Chondrocyte (in vitro differentiated cells): ENCODE measurements at places on chromosomes 4 and X.

DNA sequence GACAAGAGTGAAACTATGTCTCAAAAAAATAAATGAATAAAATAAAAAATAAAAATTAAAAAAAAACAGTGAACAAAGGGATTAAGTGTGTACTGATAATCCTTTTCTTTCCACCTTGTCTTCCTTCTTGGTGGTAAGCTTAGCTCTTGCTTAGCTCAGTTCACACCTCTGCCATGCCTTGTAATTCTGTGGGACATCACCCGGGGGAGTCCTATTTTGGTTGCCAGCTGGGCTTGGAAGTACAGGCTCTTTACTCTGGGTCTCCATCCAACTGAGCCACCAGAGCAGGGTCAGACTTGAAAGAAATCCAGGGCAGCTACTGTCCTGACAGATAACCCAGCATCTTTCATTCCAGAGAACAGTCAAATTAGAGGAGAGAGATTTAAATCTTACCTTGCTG is 204.2 kb upstream of the TEX13A start:
- DNase-seq = no peak

DNA sequence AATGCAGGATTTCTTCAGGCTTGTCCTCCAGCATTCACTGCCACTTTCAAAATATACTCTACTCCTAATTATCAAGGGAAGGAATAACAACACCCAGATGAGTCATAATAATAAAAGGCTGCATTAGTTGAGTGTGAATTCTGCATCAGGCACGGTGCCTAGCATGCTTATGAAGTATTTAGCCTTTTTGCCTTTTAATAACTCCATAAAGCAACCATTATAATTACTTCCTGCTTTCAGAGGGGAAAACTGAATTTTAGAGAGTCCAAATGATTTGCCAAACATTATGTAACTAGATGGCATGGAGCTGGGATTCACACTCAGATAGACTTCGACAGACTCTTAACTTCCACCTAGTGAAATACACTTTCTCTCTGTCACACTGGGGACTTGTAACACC is 2365.5 kb downstream of the PCDH7 start:
- no peak for DNase-seq

GRCh38 chr4:124980276-124980752 is 267.8 kb upstream of the ANKRD50 start:
- DNase-seq = no peak

- no peak for DNase-seq
These were observed 26.7 kb upstream of the SORBS2 start for GRCh38 chr4:185838514-185839193.

GRCh38 chr4:26731351-26732035 is 129.1 kb upstream of the STIM2 start:
- no peak for DNase-seq

- DNase-seq = no peak
These were observed at the start of gene CC2D2A for GRCh38 chr4:15469402-15470127. TSS of gene CC2D2A (plus strand) at chr4:15469882. CDS start at chr4:15475933, 6,051 bp downstream.

DNA sequence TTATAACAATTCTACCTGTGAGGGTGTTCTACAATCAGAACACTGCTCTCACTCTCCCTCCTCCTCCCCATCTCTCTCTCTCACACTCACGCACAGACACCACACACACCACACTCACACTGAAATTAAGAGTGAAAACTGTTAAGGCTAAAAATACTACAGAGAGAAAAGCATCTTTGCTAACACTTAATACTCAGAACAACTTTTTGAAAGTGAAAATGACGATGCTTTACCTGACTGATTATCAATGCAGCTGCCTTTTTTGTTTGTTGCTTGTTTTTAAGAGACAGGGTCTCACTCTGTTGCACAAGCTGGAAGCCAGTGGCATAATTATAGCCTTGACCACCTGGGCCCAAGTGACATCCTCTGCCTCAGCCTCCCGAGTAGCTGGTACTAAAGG is 222.4 kb downstream of the APBB2 start:
- DNase-seq = no peak

DNA sequence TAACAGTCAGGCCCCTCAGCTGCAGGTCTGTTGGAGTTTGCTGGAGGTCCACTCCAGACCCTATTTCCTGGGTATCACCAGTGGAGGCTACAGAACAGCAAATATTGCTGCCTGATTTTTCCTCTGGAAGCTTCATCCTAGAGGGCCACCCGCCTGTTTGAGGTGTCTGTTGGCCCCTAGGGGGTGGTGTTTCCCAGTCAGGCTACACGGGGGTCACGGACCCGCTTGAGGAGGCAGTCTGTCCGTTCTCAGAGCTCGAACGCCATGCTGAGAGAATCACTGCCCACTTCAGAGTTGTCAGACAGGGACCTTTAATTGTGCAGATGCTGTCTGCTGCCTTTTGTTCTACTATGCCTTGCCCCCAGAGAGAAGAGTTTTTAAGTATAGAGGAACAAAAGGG is 160.8 kb downstream of the DKK2 start:
- DNase-seq = no peak

DNA sequence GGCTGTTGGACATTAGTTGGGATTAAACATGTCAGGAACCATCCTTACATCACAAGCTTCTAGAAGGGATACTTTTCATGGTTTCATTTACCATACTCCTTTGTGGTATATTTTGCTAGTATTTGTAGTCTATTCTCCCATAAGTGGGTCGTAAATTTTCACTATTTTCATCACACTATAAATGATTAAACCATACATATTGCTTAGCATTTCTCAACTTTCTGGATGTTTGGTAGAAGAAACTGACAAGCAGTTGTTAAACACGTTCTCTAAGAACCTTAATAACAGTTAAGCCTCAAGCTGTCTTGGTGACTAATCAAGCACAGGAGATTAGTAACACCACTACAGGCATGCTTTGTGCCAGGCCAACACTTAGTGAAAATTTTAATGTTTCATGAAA is 375.5 kb downstream of the NAF1 start:
- no peak for DNase-seq

DNA sequence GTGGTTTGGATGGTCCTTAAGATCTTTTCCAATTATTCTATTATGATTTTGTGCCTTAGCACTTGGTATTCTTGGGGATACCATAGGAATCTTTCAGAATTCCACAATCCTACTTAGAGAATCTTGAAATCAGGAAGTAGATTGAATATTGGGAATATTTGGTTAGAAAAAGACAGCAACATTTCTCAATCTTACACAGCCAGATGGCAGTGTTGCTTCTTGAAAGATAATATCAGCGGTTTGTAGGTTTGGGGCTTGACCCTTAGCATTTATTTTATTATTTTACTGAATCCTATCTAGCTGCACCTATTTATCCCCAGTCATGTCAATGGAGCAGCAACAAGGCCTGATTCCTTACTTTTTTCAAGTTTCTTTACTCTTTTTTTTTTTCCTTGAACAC is 28.6 kb downstream of the MAGEB1 start:
- DNase-seq = no peak

- DNase-seq = no peak
These were observed 61.4 kb downstream of the FAM114A1 start for GRCh38 chr4:38928974-38929373.

DNA sequence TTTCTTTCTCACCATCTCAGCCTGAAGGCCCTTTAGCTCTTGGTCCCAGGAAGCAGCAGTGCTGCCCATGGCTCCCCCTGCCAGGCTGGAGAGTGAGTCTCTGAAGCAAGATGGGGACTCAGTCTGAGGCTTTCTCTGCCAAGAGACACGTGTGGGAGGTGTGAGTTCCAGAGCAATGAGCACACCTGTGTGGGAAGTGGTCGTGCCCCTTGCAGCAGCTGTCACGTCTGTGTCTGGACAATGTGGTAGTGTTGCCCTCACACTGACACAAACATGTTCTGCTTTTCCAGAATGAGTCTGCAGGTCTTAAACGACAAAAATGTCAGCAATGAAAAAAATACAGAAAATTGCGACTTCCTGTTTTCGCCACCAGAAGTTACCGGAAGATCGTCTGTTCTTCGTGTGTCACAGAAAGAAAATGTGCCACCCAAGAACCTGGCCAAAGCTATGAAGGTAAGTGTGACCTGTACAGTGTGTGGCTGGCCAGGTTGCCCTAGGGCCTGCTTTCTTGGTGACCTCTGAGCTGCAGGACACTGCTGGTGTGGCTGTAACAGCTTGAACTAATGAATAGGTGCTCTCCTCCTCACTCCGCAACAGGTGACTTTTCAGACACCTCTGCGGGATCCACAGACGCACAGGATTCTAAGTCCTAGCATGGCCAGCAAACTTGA is 1.9 kb downstream of the TACC3 start:
- DNase-seq = peak; percentile 51

DNA sequence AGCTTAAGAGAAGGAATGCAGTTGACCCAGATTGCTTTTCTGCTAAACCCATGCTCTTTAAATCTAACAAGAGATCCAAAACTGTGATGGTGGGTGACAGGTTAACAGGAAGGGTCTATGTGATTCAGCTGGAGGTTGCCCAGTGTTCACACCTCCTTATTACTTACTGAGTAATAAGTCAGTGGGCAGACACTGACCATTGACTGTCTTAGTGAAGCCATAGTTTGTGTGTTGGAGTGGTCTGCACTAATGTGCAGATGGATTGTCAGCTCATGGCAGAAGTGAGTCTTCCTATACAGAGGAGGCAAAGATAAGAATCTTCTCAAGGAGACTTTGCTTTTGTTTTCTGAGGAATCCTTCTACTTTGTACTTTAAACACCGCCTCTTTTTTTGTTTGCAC is 15.2 kb upstream of the RUFY3 start:
- no peak for DNase-seq

DNA sequence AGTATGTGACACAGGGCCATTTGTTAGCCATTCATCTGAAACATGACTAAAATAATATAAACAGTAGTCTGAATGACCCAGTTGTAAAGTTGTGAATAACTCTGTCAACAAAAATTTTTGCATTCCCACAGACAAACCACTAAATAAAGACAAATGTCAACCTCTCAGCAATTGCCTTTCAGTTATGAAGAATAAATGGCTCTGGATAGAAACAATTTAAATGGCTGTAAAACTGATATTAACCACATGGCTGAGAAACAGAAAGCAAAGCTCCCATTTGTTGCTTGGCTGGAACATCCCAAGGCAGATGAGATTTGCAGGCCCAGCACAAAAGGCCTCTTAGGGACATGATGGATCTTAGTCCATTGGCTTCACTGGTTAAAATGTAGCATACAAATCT is 296.3 kb downstream of the GALNTL6 start:
- DNase-seq = no peak

DNA sequence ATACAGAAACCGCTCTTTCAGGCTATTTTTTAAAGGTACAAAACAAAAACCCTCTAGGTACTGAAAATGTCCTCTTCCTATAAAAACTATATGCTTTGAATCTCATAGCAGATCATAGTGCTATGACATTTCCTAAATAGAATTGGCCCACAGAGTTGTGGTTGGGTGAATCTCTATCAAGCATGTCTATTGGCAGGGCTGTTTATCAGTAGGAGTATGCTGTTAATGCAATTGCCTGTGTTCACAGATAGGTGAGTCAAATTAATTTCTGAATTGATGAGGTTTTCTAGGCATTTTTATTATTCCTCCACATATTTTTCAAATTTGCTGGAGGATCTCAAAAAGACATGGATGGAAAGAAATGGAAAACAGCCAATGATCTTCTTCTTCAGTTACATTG is 73.9 kb downstream of the QRFPR start:
- DNase-seq = no peak

DNA sequence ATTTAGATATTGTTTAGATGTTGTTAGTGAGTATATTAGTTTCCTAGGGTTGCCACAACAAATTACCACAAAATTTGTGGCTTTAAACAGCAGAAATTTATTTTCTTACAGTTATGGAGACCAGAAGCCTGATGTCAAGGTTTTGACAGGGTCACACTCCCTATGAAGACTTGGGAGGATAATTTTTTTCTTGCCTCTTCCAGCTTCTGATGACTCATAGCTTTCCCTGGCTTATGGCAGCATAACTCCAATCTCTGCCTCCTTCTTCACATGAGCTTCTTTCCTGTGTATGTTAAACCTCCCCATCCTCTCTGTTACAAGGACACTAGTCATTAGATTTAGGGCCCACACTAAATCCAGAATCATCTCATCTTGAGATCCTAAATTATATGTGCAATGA is 20.9 kb upstream of the RAB40A start:
- DNase-seq = no peak

- DNase-seq = no peak
These were observed 100.2 kb downstream of the LNX1 start for GRCh38 chr4:53490965-53491622.

DNA sequence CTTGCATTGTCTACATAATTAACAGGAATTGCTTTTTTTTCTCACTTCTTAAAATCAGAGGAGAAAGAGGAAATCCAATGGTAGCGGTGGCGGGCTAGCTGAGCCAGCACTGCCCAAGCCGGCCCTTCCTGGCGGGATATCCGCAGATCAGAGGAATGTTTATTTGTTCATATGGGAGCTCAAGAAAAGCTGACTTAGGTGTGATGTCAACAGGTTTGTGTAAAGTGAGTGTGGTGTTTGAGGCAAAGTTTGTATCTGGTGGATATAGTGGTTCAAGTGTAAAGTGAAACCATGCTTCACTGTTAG is 466 bp upstream of the SLC39A8 start:
- DNase-seq = no peak

- DNase-seq = no peak
These were observed 31.0 kb upstream of the FAT4 start for GRCh38 chr4:125283707-125284279.

DNA sequence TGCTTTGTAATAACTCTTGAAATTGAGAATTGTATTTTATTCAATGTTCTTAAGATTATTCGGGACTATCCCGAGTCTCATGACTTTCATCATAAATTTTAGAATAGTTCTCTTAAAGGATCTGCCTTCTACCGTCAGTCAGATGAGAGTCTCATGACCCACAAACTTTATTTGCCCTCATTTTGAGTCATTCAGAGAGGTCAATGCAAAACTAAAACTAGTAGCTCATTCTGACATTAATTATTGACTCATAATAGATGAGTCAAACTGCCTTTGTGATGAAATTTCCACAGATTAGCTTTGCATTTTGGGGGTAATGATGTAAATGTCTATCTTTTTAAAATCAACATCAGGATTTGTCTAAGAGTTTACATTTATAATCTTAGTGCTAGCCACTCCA is 1527.3 kb downstream of the TECRL start:
- no peak for DNase-seq

- DNase-seq = no peak
These were observed 404.9 kb downstream of the ZNF674 start for GRCh38 chrX:46140272-46140671.

- DNase-seq = no peak
These were observed 35.5 kb downstream of the MSN start for GRCh38 chrX:65702956-65703355.

DNA sequence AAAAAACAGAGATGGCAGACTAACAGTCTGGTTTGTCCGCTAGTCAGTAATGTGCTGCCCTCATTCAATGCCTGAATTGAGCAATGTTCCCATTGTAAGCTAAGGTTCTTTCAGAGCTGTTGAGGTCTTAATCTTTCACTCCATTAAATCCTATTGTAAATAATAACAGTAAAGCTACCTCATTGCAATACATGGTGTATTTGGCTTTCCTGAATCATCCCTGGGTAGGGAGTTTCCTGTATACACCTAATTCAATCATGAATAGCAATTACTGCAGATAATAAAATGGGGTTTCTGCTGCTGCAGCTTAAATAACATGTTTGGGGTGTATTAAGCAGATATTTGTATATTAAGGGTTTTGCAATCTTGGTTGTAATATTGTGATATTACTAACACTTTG is 1100.2 kb upstream of the INTU start:
- no peak for DNase-seq
